ENCODE measurements at places on chromosomes 1 and 21.
A peak's percentile ranks its signal among the peaks of the same experiment; 100 is the strongest.

DNA sequence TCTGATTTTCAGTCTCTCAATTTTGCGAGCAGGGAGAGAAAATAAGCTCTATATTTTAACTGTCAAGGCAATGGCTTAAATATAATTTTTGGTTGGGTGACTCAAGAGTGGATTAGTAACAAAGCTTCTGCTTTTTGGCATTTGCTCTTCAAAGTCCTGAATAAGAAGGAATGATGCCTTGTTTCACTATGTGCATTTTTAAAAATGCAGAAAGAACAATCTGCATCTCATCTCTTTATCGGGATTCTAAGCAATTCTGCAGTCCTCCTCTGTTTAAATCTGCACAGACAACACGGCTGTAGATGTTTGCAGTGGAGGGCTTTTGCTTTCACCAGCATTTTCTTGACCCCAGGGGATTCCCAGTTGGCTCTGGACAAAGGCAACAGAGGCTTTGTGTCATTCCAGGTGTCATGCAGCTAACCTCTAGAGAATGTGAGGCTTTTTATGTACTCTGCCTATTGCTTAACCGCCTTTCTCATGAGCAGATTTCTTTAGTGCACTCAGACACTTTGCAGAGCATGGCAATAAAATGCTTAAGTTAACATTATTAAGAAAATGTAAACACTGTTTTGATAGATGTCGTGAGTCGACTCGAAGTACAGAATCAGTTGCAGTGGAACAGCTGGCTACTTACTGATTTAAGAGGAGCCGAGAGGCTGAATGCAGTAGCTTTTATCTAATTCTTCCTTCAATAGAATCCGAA is 783.2 kb upstream of the NEGR1 start:
- no peaks in the 10 kb centered on the region for H3K4me1 ChIP-seq
- no peaks in the 10 kb centered on the region for H3K36me3 ChIP-seq
- no peak overlapping the region for H3K4me3 ChIP-seq
- no peak for DNase-seq
- H3K27me3 ChIP-seq: no peaks in the 10 kb centered on the region

- no peak overlapping the region for H3K4me3 ChIP-seq
- no peaks in the 10 kb centered on the region for H3K27me3 ChIP-seq
- H3K36me3 ChIP-seq: no peaks in the 10 kb centered on the region
- no peak for DNase-seq
Observed at GRCh38 chr21:28832013-28832714, 160.5 kb downstream of the LTN1 start.

DNA sequence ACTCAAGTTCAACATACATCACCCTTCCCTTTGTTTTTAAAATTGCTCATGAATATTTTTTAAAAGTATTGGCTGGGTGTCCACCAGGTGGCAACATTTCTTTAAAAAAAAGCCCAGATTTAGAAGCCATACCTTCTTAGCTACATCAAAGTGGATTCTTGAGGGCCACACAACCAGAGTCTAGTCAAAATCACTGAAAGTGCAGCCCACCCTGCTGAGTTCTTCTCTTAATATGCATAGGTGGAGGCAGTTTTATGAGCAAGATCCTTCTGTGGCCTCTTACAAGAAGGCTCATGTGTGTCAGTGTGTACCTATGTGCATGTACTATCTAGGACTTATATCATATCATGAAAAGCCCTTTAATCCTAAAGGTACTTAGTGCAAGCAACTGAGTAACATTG is 16.9 kb upstream of the GNG12 start:
- no peak overlapping the region for H3K4me3 ChIP-seq
- H3K36me3 ChIP-seq: no peaks in the 10 kb centered on the region

DNA sequence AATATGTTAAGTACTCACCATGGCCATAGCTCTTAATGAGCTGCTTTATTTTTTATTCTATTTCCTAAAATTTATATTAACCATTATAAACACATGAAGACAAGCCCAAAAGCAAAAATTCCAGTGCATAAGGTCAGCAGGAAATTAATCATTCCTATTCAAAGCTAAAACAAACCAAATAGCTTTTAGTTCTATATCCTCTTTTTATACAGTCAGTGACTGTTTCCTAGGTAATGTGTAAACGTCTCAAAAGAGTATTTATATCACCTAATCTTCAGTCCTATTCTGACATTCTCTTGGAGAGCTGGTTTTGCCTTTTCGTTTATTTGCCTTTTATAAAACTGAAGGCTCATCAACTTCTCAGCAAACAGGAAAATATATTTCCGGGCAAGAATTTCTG is 4.2 kb downstream of the GOLPH3L start:
- no peak for DNase-seq
- no peaks in the 10 kb centered on the region for H3K27me3 ChIP-seq
- peaks cover 60% of the 10 kb centered on the region for H3K36me3 ChIP-seq
- H3K4me1 ChIP-seq: peaks cover 15% of the 10 kb centered on the region
- no peak overlapping the region for H3K4me3 ChIP-seq

GRCh38 chr1:154856544-154856943 is 13.5 kb downstream of the KCNN3 start:
- H3K36me3 ChIP-seq: no peaks in the 10 kb centered on the region
- H3K27ac ChIP-seq: no peak overlapping the region
- H3K27me3 ChIP-seq: no peaks in the 10 kb centered on the region
- no peak for DNase-seq

DNA sequence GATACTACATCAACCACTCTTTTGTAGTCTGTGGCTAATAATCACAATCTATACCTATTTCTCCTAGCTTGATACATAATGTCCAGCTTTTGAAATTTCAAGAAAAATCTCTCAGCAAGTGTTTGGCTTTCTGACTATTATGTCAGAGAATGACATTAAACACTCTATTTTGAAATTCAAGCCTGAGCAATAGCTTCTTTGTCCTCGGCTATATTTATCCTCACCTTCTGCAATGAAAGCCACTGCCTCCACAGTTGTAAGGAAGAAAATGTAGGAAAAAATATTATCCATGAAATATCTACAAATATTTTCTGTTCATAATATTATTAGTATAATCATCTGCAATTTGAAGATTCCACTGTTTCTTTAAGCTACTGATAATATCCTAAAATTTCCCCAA is 22.1 kb downstream of the LRRC7 start:
- H3K4me1 ChIP-seq: no peaks in the 10 kb centered on the region
- H3K27ac ChIP-seq: no peak overlapping the region
- no peak overlapping the region for H3K4me3 ChIP-seq
- no peaks in the 10 kb centered on the region for H3K27me3 ChIP-seq
- no peak for DNase-seq

GRCh38 chr1:229040630-229041358 is 230.1 kb upstream of the RAB4A start:
- no peaks in the 10 kb centered on the region for H3K4me1 ChIP-seq
- H3K27ac ChIP-seq: no peak overlapping the region
- DNase-seq: no peak
- H3K36me3 ChIP-seq: no peaks in the 10 kb centered on the region
- no peak overlapping the region for H3K4me3 ChIP-seq
- no peaks in the 10 kb centered on the region for H3K27me3 ChIP-seq

GRCh38 chr1:76281306-76281705 is 206.8 kb downstream of the ST6GALNAC3 start:
- DNase-seq: no peak
- no peak overlapping the region for H3K4me3 ChIP-seq
- H3K4me1 ChIP-seq: no peaks in the 10 kb centered on the region
- no peaks in the 10 kb centered on the region for H3K36me3 ChIP-seq
- H3K27me3 ChIP-seq: no peaks in the 10 kb centered on the region

DNA sequence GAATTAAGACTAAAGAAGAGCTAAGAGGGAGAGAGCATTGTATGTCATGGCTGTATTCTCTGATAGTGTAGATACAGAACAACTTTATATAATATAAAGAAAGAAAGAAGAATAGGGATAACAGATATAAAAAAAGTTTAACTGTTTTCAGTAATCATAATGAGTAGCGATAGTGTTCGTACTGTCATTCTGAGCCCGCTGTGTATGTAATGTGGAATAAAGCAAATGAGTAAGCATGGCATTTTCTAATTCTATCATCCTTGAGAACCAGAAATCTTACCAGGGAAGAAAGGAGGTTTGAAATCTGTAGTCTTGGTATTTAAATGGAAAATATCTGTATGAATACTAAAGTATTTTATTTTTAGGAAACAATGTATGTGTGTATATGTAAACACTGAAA is 46.7 kb upstream of the SSX2IP start:
- H3K4me1 ChIP-seq: no peaks in the 10 kb centered on the region
- no peak overlapping the region for H3K27ac ChIP-seq

DNA sequence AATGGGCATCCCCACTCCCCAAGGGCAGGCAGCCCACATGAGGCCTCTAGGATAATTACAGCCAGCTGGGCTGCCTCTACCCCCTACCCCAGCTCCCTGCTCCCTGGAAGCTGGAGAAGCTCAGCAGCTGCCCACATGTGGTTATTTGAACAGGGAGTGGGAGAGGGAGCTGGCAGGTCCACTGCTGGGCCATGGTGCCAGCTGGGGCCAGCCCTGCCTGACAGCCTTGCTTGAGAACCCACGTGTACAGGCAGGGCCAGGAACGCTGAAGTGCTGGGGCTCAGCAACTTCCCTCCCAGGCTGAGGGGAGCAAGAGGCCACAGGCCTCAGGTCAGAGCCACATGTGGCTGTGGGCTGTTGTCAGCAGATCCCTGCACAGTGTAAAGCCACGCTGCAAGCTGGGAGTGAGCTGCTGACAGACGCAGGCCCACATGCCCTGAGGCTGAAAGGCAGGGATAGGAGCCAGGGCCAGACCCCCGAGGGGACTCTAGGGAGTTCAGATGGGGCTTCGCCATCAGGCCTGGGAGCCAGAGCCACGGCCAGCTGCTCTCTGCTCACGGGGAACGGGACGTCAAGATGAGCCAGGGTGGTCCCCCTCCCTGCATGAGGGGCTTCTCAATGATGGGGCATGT is 129.0 kb downstream of the SYF2 start:
- H3K4me1 ChIP-seq: no peaks in the 10 kb centered on the region
- H3K36me3 ChIP-seq: no peaks in the 10 kb centered on the region
- no peak for DNase-seq
- peaks cover 27% of the 10 kb centered on the region for H3K27me3 ChIP-seq
- H3K27ac ChIP-seq: no peak overlapping the region

- H3K4me1 ChIP-seq: peaks cover 15% of the 10 kb centered on the region
- DNase-seq: no peak
- no peaks in the 10 kb centered on the region for H3K27me3 ChIP-seq
- no peak overlapping the region for H3K27ac ChIP-seq
- H3K4me3 ChIP-seq: peak overlapping the region; percentile 42
Observed at GRCh38 chr21:38506661-38507281, 8.5 kb upstream of the ERG start.

DNA sequence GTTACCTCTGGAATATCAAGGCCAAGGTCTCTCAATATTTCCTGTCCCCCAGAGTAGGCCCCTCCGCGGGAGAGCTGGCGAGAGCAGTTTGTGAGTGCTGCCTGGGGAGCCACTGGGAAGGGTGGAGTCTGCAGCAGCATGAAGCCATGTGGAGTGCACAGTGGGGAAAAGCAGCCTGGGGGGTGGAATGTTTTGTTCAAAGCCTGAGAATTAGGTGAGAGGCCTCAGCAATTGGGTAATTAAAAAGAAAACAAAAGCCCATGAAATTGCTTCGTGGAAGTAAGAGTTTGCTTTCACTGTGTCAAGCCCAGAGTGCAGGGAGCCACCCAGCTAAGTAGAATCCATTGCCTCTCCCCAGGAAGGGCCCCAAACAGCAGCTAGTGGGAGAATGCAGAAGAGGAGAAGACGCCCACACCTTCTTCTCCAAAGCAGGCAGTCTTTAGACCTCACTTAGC is 30.2 kb upstream of the DISC1 start:
- H3K27me3 ChIP-seq: no peaks in the 10 kb centered on the region
- H3K4me3 ChIP-seq: no peak overlapping the region
- DNase-seq: no peak
- H3K36me3 ChIP-seq: no peaks in the 10 kb centered on the region
- peaks cover 10% of the 10 kb centered on the region for H3K4me1 ChIP-seq

GRCh38 chr1:57549300-57549699 is 125.4 kb upstream of the DAB1 start:
- no peaks in the 10 kb centered on the region for H3K27me3 ChIP-seq
- H3K4me3 ChIP-seq: no peak overlapping the region
- no peaks in the 10 kb centered on the region for H3K36me3 ChIP-seq
- DNase-seq: no peak
- no peak overlapping the region for H3K27ac ChIP-seq

GRCh38 chr1:220526294-220526693 is 1.6 kb upstream of the MARK1 start:
- DNase-seq: no peak
- H3K27ac ChIP-seq: no peak overlapping the region
- peaks cover 40% of the 10 kb centered on the region for H3K27me3 ChIP-seq
- H3K36me3 ChIP-seq: no peaks in the 10 kb centered on the region
- H3K4me1 ChIP-seq: peaks cover 10% of the 10 kb centered on the region

DNA sequence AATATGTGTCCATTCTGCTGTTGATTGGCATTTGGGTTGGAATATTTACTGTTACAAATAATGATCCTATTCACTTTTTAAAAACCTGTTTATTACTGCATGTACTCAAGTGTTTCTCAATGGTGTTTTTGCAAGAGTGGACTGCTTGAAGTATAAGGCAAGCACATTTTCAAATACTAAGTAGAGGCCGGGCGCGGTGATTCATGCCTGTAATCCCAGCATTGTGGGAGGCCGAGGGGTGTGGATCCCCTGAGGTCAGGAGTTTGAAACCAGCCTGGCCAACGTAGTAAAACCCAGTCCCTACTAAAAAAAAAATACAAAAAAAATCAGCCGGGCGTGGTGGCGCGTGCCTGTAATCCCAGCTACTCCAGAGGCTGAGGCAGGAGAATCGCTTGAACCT is 276.9 kb upstream of the ADGRL4 start:
- H3K27me3 ChIP-seq: no peaks in the 10 kb centered on the region
- no peak overlapping the region for H3K4me3 ChIP-seq
- no peaks in the 10 kb centered on the region for H3K4me1 ChIP-seq

GRCh38 chr1:6535214-6535613 is 19.1 kb downstream of the NOL9 start:
- peaks cover 63% of the 10 kb centered on the region for H3K36me3 ChIP-seq
- H3K27me3 ChIP-seq: no peaks in the 10 kb centered on the region
- no peak overlapping the region for H3K27ac ChIP-seq
- H3K4me3 ChIP-seq: no peak overlapping the region
- no peaks in the 10 kb centered on the region for H3K4me1 ChIP-seq

DNA sequence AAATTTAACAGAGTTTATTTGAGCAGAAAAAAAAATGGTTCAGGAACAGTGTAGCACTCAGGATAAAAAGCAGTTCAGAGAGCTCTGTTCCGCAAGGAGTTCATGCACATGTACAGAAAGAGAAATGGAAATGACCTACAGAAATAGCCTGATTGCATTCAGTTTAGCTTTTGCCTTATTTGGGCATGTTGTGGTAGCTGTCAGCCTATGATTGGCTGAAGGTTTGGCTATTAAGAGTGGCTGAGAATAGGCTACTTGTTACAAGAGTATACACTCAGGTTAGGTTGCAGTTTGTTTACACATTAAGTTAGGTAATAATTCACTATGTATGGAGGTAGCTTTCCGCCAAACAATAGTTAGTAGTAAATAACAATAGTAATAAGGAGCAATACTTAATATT is 511.0 kb upstream of the TMPRSS15 start:
- no peak overlapping the region for H3K4me3 ChIP-seq
- no peaks in the 10 kb centered on the region for H3K27me3 ChIP-seq
- no peaks in the 10 kb centered on the region for H3K36me3 ChIP-seq
- no peak overlapping the region for H3K27ac ChIP-seq
- no peak for DNase-seq
- H3K4me1 ChIP-seq: no peaks in the 10 kb centered on the region
